ENCODE measurements at places on chromosomes 7 and 10.

- DNase-seq = no peak
Observed at GRCh38 chr7:18495412-18496340, at the start of gene HDAC9. Gene HDAC9, plus strand, starts transcription at chr7:18495749. Its CDS starts 554 bp downstream, at chr7:18496303.

DNA sequence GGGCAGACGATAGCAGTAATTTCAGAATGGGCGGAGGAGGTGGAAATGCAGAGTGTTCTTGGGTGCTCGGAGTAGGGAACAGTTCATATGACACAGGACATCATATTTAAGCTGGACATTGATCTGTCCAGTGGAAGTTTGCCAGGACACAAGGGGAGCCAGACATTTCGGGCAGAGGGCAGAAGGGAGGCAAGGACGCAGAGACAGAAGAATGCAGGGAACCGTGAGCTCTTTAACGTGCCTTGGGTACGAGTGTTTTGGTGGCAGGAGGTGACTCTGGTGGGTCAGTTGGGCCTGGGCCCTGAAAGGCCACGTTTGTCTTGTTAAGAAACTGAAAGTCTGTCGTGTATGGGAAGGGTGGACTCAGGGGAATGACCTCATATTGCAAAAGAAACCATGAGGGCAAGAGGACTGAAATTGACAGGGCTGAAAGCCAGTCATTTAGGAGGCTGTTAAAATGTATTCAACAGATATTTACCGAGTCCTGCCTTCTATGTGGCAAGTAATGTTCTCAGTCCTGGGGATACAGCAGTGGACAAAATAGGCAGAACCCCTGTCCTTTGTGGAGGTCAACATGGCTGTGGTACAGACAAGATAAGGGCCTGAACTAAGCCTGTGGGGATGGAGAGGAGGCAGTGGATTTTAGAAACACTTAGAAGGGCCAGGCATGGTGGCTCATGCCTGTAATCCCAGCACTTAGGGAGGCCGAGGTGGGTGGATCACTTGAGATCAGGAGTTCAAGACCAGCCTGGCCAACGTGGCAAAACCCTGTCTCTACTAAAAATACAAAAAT is 2.2 kb downstream of the OPTN start:
- DNase-seq = no peak

DNA sequence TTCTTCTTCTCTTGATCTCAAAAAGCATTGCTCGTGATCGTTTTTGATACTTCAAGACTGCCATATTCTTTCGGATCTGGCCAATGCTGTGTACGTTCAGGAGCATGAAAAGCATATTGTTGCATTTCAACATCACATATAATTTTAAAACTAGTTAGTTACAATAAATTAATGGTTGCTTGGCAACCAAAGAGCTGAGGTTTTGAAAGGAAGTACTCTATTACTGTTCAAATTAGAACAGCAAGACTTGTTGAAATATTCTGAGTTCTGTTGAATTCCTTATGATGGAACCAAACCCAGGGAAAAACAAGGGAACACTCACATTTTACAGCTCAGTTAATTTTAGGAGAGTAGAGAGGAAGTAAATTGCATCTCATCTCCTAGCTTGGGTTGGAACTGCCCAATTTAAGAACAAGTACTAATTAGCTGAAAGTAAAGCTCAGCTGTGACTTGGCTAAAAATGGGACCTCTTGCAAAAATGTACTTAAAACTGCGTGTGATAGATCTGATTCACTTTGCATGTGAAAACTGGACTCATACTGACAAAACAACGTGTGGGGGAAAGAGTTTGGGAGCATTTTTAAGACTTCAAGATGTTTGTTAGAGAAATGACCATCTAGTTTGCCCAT is 21.2 kb downstream of the OR9A2 start:
- no peak for DNase-seq

DNA sequence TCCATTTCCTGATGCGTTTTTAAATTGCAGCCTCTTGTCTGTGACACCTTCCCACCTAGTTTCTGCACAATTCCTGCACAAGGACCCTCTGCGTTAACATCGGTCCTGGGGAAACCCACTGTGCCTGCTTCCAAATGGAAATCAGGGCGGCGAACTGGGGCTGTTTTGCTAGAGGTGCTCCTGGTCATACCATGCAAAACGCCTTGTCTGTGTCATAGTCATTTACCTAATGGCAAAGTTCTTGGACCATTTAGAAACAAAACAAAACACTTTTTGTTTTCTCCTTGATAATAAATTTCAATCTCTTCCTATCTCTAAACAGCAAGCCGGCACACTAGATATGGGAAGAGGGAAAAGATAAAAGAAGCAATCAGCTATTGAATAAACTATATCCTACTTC is 206.9 kb upstream of the KLF14 start:
- no peak for DNase-seq

DNA sequence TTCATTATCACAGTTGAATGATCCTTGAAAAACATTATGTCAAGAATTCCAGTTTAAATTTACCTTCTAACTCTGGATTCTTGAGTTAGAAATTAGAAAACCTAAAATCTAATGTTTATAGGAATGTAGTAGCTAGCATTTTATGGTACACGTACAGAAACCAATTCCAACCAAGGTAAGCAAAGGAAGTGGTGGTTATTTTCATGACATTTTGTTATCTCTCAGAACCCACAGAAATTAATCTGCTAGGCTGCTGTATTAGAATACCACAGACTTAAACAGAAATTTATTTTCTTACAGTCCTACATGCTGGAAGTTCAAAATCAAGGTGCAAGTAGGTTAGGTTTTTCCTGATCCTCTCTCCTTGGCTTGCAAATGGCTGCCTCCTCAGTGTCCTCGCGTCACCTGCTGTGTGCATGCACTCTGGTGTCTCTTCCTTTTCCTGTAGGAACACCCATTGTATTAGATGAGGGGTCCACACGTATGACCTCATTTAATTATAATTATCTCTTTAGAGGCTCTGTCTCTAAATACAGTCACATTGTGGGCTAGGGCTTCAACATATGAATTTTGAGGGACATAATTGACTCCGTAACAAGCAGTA is 8.5 kb upstream of the CSTF2T start:
- DNase-seq = no peak

- no peak for DNase-seq
Observed at GRCh38 chr7:33952824-33953223, 47.5 kb downstream of the BMPER start.

GRCh38 chr7:27842851-27843250 is 102.9 kb downstream of the TAX1BP1 start:
- no peak for DNase-seq

DNA sequence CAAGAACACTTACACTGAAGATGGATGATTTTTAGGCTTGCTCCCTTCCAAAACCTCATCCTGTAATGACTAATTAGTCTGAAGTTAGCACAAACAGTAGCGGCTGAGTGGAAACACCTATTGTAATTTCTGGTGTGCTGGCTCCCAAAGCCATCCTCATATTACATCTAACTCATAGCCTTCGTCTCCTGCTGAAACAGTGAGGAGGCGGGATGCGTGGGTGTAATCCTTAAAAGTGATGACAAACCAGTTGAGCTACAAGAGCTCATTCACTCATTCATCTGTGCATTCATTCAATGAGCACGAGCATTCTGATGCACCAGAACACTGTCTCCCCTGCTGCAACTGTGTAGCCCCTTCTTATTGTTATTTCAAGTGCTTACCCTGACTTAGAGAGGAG is 235.3 kb downstream of the CALN1 start:
- no peak for DNase-seq

DNA sequence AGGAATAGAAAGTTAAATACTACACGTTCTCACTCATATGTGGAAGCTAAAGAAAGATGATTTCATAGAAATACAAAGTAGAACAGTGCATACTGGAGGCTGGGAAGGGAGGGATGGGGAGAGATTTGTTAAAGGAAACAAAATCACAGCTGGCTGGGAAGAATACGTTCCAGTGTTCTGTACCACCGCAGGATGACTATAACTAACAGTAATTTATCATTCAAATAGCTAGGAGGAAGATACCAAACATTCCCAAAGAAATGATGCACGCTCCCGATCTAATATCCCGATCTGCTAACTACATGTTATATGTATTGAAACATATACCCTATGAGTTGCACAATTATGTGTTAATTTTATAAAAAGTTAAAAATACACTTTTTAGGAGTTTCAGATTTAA is 162.3 kb downstream of the ZMYND11 start:
- DNase-seq = no peak

DNA sequence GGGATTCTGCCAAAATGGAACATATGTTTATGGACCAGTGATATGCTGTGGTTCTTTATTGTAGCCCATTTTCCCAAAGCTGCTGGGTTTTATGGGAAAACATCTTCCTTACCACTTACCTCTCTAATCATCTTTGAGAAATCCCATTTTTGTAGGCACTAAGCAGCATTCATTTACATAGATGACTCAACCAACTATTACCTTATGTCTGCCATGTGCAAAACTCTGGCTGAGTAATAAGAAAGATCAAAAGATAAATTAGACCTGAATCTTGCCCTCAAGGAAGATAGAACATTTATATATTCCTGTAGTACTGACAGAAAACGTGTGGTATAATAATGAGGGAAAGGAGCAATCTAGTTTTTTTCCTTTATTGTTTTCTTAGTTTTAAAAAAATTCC is 24.3 kb downstream of the CBLL1 start:
- DNase-seq = no peak

DNA sequence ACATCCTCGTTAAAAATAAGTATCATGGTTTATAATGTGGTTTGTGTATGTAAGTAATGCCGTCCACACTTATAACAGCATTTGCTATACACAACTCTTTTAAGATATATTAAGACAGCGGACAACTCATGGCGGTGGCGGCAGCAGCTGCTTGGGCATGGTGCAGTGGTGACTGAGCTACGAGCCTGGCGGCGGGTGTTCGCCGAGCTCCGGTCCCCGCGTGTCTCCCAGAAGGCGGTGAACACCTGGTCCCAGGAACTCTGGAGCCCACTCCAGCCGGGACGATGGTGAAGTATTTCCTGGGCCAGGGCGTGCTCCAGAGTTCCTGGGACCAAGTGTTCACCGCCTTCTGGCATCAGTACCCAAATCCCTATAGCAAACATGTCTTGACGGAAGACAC is 38.8 kb downstream of the JMJD1C start:
- DNase-seq = no peak

DNA sequence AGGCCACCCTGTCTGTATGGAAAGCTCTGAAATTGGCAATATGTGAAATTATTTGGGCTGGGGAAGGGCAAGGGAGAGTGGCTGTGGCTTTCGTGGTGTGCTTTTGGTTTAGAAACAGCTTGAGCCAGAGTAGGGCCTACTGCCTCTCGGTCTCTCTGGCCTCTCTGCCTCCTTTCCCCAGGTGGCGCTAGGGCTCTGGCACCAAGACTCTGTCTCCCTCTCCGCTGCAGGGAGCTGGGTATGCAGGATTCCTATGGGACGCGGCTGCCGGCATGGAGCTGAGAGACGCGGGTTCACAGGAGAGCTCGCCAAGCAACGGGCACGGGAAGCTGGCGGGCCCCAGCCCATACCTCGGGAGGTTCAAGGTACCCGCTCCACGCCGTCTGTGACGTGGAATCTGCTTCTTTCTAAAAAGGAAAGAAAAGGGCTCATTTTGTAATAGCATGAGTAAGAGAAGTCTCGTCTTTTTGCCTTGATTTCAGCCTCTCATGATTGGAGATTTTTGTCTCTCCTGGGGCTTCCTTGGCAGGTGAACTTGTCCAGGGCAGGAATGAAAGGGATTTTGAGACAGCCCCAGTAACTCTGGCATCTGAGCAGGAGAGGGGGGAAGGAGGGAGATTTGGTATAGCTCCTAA is 105.1 kb upstream of the ANLN start:
- peak; percentile 28 for DNase-seq

DNA sequence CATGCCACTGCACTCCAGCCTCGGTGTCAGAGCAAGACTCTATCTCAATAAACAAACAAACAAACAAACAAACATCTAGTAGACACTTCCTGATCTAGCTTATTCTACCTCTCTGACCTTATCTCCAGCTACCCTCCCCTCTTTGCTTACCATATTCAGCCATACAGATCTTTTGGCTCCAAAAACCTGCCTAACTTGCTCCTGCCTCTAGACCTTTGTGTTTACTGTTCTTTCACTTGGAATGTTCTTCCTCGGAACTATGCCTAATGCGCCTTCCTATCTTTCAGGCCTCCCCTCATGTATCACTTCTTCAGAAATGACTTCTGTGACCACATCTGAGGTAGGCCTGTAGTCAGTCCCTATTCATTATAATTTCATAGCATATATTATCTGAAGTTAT is 20.3 kb upstream of the WNT8B start:
- no peak for DNase-seq

DNA sequence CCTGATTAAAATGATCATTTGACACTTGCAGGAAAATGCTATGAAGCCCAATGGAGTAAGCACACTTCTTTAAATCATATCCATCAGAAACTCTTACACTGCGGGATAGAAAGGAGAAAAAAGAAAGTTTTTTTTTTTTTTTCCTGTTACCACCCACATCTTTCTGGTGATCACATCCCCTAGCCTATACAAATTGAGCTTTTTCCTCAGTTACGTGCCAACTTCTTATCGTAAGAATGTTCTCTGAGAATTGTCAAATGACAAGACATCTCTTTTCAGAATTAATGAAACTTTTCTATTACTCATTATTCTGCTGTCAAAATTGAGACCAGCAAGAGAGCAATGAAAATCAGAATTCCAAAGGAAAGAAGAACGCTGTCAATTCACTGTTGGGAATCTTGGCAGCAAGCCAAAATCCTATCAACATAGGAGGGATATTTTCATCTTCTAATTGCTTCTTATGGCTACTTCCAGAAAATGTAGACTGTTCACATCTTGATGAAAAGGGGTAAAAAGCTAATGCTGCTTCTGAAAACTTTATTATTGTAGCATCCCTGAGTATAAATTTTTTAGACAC is 179.5 kb downstream of the ADAM12 start:
- no peak for DNase-seq

GRCh38 chr7:80908360-80908797 is 10.5 kb downstream of the SEMA3C start:
- no peak for DNase-seq

- DNase-seq = no peak
Observed at GRCh38 chr10:26841733-26842317, 18.9 kb downstream of the ABI1 start.

DNA sequence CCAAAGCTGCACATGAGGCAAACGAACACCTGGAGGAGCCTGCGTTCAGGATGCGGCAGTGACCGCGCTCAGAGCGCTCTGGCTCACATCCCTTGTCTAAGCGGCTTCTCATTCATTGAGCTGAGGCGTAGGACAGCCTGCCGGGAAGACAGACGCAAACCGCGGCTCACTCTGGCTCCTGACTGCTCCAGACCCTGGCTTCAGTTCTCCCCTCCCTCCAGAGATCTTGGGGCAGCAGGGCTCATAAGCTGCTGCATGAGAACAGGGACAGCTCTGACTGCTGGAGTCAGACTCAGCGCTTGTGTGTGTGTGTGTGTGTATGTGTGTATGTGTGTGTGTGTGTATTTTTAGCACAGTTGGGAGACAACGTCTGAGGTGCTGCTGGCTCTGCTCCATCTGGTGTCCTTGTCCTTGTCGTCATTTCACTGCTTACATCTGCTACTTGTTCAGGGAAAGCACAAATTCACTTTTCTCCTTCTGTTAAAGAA is 15.8 kb upstream of the LYZL2 start:
- DNase-seq = no peak
